ENCODE measurements at places on chromosomes 7 and 10.
A peak's percentile ranks its signal among the peaks of the same experiment; 100 is the strongest.

DNA sequence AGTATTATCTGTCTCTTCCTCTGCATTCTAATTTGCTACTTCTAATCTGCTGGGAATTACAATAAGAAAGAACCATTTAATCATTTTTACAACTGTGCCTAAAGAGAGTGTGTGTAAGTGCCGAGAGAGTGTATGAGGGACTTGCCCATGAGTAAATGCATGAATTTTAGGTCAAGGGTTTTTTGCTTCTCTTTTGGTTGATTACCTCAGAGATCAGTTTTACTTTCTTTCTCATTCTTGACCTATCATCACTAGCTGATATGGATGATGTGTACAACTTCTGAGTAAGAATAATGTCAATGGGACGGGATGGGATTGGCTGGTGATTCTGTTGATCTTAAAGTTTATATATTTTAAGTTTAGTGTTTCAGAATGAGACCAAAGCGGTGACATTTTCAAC lies 47.8 kb downstream of the IKZF1 start:
- DNase-seq: no peak

DNA sequence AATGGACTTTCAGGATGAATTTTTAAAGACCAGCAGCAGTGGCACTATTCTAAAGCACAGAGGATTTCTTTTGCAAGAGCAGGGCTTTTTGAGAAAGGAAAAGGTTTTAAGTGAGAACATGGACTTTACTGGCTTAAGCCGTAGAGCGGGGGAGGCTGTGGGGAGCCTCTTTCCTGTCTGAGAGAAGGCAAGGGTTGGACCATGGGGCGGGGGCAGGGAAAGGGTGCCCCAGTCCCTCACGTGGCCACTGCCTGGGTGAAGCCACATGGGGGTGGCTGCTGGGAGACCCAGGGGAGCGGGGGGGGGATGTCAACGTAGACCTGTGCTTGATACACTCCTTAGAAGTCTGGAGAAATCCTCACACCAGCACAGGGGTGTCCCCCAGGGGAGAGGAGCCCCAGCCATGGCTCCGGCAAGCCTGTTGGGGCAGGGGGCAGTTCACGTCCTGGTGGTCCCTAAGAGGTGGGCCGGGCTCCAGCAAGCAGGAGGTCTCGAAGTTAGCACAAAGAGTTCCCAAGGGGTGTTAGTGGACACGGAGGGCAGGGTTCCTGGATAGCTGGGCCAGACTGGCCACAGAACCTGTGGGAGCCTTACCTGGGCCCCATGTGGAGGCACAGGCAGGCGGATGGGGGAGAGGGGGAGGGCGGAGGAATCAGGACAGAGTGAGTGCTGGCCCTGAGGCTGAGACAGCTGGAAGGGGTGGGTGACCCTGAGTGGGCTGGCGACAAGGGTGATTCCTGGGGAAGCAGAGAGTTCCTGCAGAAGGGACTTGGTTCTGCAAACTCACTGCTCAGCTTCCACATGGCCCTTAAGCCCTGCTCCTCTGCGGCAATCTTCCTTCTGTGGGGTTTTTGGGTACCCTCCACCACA lies 36.9 kb upstream of the ELFN1 start:
- no peak for DNase-seq

DNA sequence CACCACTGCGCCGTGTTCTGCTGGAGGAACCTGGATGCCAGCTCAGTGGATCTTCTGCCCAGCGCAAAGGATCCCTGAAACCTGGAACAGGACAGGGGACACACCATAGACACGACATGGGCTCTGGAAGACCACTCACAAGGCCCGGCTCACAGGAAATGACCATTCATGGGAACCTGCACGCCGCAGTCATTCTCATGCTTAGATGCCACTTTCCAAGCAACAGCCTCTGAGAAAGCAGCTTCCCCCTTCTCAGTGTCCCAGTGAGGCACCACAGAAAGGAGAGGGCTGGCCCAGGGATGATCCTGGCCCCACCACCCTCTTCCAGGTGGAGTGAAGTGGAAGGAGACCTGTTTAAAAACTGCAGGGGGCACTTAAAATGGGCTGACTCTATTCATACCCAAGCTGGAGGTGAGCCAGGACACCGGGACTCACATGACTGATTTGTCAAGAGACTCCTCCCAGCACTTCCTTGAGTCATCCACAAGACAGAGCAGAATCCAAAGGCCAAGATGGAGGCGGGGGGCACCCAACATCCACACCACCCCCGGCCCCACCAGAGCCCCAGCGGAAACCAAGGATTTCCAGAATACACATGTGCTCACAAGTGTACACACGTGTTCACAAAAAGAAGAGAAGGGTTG lies 11.2 kb downstream of the CTBP2 start:
- peak; percentile 67 for DNase-seq

DNA sequence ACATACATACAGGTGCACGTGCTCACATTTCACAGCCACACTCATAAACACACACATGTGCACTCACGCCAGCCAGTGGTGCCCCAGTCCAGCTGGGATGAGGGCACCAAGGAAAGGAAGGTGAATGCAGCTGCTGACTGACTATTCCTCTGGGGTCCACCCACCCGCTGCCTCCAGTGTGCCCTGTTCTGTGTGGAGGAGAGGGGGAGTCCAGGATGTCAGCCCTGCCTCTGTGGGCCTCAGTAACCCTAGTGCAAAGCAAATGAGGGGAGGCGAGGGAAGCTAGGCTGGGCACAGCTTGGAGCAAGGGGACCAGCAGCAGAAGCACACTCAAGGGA lies 57.6 kb downstream of the YKT6 start:
- no peak for DNase-seq

GRCh38 chr10:955127-955819 lies 23.8 kb upstream of the LARP4B start:
- no peak for DNase-seq

- no peak for DNase-seq
Measured at GRCh38 chr10:84270708-84271107, 25.9 kb downstream of the RGR start.

GRCh38 chr7:117087639-117088396 lies 134.5 kb downstream of the ST7 start:
- no peak for DNase-seq

GRCh38 chr10:75246506-75246905 lies 10.7 kb upstream of the COMTD1 start:
- DNase-seq: no peak

GRCh38 chr7:104175361-104175984 lies 32.3 kb downstream of the ORC5 start:
- DNase-seq: no peak

DNA sequence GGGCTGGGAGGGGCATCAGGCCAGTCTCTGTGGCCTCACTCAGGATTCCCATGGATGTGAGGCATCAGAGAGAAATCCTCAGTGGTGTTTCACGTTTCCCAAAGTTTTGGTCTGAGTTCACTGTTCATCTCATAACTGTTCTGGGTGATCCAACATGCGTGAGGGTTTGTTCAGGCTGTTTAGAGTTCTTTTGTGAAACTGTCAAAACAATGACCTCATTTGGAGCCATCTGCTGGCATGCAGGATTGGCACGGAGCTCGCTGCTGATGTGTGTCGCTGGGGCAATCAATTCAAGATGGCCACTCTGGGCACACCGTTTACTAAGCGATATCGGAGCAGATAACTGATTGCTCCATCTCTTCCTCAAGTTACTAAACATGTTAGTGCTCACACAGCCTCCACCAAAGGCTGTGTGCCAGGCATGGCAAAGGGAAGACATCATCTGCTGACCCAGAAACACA lies 365.6 kb downstream of the WDR11 start:
- DNase-seq: no peak

GRCh38 chr10:87771871-87772500 lies 46.0 kb downstream of the ATAD1 start:
- DNase-seq: no peak

DNA sequence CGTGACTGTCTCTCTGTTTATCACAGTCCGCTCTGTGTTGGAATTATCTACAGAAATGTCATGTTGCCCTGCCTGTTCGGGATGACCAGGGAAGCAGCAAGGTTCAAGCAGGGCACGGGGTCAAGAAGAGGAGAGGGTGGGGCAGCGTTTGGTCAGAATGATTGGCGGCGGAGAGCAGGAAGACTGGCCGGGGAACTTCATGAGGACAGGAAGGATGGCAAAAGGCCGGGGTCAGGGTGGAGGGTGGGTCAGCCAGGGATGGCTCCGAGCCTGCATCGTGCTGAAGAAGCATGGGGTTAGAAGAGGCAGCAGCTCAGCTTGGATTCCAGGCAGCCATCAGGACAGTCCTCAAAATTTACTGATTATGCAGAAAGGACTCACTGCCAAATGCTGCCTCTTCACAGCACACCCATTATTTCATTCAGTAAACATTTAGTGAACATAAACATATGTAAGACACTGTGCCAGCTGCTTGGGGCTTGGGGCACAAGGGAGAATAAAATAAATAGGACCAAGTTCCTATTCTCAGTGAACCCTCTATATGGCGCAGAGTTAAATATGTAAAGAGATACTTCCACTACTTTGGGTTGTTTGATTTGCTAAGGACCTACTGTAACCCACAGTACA lies 42.8 kb downstream of the WNT2 start:
- DNase-seq: no peak

GRCh38 chr7:6637544-6638229 lies 569 bp downstream of the ZNF316 start:
- DNase-seq: peak; percentile 51

GRCh38 chr7:118288098-118288497 lies 63.6 kb downstream of the ANKRD7 start:
- DNase-seq: peak; percentile 11

- DNase-seq: no peak
Measured at GRCh38 chr7:157335991-157336382, 817 bp upstream of the DNAJB6 start.
